Activated T-cell treated with anti-CD3 and anti-CD28 coated beads, Interleukin-2, amount 50 U/mL, for 72 hours (primary cell): ENCODE measurements at places on chromosomes 16 and 17.

DNA sequence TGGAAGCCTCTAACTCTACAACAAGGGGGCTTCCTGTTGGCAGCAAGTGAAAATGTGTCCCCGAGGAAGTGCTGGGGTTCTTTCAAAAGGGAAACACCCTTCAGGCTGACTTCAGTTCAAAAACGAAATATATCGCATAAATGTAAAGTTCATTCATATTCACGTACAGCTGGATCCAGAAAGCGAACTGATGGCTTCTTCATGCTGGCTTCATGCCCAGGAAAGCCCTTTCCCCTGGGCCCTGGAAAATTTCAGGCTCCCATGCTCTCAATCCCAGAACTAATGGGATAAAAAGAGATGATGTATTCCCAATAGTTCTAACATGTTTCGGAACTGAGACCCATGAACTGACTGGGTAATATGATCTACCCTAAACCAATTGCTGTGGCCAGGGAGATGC lies 104.7 kb upstream of the CDH13 start:
- DNase-seq, result no peak

GRCh38 chr17:82608816-82609215 lies 39.4 kb downstream of the WDR45B start:
- no peak for DNase-seq

- no peak for DNase-seq
These were observed 169.8 kb downstream of the LAT start for GRCh38 chr16:29154676-29155121.

GRCh38 chr16:18800293-18800692 lies 1.1 kb downstream of the ARL6IP1 start:
- DNase-seq, result no peak

- DNase-seq, result no peak
These were observed 18.9 kb upstream of the RAP1GAP2 start for GRCh38 chr17:2777242-2777867.

- DNase-seq, result no peak
These were observed 6.0 kb upstream of the TNFRSF13B start for GRCh38 chr17:16977932-16978331.

- no peak for DNase-seq
These were observed 95.7 kb upstream of the AKTIP start for GRCh38 chr16:53598511-53599275.

DNA sequence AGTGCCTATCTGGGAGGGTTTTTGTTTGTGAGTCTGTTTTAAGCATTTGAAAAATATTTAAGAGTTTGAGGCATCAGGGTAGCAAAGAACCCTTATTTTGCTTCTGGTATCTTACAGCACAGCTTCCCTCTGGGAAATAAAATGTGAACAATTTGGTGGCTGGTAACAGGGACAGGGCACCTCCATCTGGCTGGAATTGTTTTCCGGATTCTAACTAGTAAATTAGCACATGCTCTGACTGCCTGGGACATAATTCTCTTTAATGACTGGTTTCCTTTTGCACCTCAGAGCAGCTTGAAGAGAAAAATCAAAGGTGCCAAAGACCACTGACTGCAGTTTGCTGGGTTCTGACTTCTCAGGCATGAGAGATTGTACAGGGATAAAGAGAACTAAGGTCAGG lies 469.1 kb downstream of the GRIN2A start:
- no peak for DNase-seq

DNA sequence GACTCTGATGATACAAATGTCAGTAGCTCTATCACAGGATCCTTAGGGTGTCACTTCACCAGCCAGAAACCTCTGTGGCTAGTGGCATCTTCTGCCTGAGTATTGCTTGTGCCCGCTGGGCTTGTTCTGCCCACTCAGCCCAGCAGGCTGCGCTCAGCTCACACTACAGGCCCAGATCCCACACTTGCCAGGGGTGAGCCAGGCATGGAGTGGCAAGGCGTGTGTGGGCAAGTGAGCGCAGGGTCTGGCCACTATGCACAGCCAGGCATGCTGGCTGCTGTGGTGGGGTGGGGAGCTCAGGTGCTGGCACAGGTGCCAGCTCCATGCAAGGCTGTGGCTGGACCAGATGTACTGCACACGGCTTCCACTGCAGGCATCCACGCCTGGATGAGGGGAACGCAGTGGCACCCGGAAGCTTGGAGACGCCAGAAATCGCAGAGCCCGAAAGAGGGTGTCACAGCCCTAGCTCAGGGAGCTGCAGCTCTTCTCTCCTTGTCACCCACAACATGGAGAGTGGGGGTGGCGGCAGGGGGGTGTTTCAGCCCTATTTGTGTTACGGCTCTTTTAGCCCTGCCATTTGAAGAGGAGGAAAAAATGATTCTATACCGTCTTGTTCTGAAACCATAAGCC lies 10.2 kb downstream of the CFAP97D1 start:
- no peak for DNase-seq

GRCh38 chr17:60077672-60078519 lies 825 bp downstream of the HEATR6 start:
- no peak for DNase-seq

DNA sequence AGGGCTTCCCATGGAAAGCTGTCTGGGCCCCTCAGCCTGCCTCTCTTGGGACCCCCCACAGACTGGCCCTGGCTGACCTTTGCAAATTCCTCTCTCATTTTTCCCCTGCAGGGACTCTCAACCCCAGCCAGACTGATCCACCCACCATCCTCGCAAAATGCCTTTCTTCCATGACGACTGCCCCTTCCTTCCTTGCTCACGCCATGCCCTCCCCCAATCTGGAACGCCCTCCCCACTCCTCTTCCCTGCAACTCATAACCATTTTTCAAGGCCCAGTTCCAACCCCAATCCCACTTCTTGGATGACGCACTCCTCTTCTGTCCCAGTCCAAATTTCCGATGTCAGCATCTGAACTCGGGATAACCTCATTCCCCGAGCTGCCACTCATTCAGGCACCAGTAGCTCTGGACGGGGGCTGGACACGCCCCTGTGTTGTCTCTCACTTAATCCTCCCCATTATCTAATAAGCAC lies 1.3 kb upstream of the DNAI2 start:
- no peak for DNase-seq

DNA sequence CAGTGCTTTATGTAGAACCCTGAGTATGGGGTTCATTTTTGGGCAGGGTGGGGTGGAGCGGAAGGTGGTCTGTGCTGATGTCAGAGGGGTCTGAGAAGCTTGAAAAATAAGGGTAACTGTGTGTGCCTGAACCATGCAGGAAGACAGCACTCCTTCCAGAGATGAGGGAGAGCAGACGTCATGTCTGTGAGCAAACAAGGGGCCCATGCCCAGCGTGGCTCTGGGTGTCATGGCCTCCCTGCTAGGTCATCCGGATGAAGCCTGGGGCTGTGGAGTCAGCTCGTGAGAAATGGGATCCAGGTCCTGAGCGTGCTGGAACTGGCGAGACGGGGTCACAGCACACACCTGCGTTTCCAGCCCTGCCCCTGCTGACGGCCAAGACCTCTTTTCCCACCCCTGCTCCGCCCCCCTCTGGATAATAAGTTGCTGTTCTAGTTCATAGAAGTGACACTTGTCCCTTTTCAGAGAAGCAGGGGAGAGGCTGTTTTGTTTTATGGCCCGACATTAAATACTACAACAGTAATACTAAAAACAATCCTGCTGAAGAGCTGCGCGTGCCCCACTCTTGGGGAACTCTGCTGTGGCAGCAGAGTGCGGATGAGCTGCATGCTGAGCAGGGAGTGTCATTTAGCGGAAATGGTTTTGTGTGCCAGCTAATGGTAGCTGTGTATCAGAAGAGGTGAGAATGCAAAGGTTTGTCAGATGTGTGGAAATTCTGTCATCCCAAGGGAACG lies 92.6 kb downstream of the RPTOR start:
- no peak for DNase-seq

DNA sequence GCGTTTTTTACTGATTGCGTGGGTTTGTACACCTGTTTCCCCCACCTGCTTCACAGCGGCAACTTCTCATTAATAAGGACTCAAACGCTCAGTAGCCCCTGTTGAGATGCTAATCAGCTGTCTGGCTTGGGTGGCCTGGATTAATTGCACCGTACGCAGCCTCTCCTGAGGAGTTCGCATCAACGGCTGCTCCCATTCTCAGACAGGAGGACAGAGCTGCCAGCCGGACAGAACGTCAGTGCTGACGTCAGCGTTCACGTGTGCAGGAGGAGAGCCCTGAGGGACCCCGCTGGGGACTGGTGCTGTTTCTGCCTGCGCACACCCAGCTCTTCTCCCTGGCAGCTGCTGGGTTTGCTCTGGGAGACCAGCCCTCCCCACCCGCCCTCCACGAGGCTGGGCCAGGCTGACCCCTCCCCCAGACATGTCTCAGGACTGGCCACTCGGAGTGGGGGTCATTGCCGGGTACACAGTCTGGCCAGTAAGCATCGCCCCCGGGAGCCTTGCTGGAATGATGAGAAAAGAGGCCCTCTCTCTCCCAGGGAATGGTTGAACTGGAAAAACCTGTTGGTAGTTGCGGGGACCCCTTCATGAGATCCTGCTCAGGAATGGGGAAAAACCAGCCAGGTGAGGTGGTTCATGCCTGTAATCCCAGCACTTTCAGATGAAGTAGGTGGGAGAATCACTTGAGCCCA lies 5.7 kb upstream of the BANP start:
- DNase-seq, result peak; percentile 29

DNA sequence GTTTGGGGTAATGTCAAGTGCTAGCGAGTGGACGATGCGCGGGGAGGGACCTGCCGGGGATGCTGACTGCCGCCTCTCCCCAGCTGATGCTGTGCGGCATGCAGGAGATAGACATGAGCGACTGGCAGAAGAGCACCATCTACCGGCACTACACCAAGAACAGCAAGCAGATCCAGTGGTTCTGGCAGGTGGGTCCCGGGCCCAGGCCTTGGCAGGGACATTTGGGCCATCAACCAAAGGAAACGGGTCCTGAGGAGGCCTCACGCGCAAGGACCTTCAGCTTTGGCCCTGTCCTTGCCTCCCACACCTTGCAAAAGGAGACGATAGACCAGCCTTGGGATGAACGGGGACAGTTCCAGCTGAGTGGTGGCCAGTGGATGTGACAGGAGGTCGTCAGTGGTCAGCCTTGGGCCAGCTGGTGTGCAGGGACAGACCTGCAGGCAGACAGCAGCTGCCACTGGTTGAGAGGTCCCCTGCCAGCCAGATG lies 13.6 kb upstream of the CLEC18A start:
- no peak for DNase-seq

- DNase-seq, result peak; percentile 25
These were observed at the start of gene GAS7 for GRCh38 chr17:10198509-10199249. Gene GAS7 (minus strand): TSS chr17:10198606.

GRCh38 chr17:40122999-40123810 lies 1.4 kb downstream of the MSL1 start:
- DNase-seq, result peak; percentile 67

DNA sequence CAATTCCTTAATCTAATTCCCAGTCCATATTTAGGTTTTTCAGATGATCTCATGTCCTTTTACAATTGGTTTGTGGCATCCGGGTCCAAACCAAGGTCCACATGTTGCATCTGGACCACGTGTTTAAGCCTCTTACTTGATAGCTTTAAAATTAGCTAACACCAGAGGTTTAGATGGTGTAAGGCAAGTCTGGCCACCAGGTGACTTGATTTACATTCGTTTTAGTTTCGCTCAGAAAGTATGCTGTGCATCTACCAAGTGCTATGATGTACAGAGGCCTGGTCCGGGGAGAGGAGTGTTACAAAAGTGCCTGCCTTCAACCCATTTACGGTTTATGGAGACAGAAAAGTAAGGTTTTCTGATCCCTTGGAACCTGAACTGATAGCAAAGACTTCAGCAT lies 878 bp upstream of the DNAJA2 start:
- peak; percentile 19 for DNase-seq
